ENCODE measurements at places on chromosomes 4 and X.

DNA sequence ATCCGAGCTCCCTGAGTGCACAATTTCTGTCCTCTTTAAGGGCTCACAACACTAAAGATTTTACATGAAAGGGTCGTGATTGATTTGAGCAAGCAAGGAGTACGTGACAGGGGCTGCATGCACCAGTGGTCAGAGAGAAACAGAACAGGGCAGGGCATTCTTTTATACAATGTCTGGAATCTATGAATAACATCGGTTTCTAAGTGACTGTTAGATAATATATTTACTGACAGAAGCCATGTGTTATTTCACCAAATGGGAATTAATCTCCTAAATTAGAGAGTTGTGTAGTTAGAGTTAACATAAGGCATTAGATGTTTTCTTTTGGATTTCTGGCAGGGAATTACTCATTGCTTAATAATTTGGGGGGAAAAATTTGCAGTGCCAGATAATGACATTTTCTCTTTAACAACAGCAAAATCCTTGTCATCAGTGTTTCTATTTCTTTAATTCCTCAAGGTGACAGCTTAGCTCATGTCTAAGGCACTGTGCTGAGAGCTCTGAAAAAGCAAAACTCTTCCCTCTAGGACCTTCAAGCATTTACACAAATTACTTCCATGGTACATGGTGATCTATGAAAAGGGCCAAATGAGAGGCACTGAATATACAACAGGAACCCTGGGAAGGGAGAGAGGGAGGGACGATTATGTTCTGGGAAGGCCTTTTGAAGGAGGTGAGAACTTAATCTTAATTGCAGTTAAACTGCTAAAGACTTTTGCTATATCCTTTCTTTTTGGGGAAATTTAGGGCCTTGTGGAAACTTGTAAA is 145.0 kb downstream of the RTL3 start:
- DNase-seq: no peak

- no peak for DNase-seq
Observed at GRCh38 chr4:149294601-149295000, 521.0 kb downstream of the IQCM start.

DNA sequence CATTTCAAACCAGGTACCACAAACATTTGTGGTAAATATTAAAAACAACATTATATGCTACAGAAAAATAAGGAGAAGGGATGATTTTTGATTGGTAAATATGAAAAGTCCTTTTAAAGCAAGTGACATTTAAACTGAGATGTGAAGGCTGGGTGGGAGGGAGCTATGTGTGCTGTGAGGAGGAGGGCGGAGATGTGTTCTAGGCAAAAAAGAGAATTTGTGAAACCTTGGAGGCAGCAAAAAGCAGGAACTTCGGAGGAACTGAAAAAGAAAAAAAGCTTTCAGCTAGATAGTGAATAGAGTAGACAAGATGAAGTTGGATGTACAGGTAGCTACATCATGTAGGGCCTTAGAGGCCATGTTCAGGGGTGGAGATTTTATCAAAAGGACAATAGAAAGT is 10.1 kb upstream of the ARAP2 start:
- DNase-seq: no peak

- no peak for DNase-seq
Observed at GRCh38 chr4:85318415-85318814, 156.5 kb upstream of the ARHGAP24 start.

DNA sequence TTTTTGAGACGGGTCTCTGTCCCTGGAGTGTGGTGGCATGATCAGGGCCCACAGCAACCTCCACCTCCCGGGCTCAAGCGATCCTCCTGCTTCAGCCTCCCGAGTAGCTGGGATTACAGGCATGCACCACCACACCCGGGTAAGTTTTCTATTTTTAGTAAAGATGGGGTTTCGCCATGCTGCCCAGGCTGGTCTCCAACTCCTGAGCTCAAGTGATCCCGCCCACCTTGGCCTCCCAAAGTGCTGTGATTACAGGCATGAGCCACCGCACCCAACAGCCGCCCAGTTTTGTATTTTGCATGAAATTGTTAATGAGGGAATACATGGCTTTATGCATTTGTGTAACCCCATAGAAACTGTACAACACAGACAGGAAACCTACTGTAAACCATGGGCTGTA is 2.8 kb upstream of the ARHGAP4 start:
- no peak for DNase-seq

DNA sequence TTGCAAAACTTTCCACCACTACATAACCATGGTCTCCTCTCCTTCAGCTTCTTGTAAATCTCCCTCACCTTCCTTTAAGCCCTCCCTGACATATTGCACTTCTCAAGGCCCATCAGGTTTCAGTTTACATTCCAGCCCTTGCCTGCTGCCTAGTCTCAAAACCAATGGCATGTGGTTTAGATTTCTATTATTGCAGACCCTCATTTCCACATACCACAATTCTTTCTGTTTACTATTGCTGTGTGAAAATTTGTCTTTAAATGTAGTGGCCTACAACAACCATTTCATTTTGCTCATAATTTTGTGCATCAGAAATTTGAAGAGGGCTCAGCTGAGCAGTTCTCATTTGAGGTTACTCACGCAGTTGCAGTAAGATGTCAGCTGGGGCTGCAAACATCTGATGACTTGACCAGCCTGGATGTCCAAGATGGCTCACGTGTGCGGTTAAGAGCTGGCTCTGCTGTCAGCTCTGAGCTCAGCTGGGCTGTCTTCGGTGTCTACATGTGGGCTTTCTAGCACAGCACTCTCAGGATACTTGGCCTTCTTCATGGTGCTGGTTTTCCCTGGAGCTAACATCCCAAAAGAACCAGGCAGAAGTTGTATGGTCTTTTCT is 29.9 kb upstream of the SOD3 start:
- no peak for DNase-seq

DNA sequence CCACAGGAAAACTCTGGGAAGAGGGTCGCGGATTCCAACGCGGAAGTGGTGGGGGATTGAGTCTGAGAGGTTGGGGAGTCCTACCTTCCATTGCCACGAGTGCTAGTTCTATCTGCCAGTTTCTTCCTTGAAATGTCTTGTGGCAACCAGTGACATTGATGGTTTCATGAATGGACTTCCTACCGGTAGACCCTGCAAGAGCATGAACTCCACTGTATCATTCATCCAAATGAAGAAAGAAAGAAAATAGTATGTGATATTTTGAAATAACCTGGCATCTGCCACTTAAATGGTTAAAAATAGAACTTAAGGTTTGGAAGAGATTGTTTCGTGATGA is 1.1 kb upstream of the SLC10A7 start:
- no peak for DNase-seq

DNA sequence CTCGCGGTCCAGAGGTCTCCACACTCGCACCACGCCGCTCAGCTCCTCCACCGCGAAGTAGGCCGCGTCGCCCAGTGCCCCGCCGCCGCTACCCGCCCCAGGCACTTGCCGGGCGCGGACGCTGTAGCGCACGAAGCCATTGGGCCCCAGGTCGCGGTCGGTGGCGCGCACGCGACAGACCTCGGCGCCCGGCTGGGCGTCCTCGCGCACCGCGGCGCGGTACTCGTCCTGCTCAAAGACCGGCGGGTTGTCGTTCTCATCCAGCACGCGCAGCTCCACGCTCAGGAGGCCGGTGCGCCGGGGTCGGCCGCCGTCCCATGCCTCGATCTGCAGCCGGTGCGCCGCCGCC is 1.4 kb downstream of the DCHS2 start:
- DNase-seq: no peak

- no peak for DNase-seq
Observed at GRCh38 chr4:73533515-73534422, 52.2 kb downstream of the AFM start.

- no peak for DNase-seq
Observed at GRCh38 chr4:77880784-77881183, 18.2 kb downstream of the MRPL1 start.

- DNase-seq: no peak
Observed at GRCh38 chr4:168900080-168900479, 110.0 kb downstream of the CBR4 start.

DNA sequence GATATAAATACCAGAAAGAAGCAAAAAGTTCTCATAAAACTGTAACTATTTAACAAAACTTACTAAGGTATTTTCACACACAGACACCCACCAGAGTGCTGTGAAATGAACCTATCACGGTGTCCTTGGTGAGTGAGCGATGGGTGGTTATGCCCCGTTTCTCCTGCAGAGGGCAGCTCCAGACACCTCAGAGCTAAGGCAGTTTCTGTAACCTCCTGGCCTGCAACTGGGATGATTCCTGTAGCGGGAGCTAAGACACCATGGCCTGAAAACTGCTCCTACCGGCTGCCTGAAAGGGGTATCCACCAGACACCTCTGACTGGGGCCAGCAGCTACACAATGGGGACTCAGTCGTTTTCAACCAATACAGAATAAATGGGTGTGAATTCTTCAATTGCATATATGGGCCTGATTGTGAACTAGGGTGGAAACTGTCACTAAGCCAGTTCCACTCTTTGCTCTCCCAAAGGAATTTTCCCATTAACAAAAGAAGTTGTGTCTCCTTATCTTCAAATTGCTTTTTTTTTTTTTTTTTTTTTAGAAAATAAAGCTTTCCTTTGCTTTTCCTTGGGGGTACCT is 2375.8 kb upstream of the TENM3 start:
- no peak for DNase-seq

DNA sequence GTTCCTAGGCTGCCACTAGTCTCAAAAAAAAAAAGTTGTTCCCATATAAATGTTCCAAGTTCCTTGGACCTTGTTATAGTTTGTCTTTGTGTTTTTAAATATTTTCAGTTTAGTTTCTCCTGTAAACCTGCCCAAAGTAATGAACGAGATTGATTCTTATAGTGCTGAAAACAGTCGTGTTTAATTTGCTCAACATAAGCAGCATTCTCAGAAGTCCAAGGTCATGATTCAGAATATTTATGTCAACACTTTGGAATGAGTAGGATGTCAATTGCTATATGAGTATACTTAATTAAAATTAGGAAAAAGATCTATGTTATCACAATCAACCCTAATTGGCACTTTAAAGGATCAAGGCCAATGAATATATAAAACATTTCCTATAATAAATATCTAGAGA is 510.9 kb downstream of the PPP4R3C start:
- no peak for DNase-seq

DNA sequence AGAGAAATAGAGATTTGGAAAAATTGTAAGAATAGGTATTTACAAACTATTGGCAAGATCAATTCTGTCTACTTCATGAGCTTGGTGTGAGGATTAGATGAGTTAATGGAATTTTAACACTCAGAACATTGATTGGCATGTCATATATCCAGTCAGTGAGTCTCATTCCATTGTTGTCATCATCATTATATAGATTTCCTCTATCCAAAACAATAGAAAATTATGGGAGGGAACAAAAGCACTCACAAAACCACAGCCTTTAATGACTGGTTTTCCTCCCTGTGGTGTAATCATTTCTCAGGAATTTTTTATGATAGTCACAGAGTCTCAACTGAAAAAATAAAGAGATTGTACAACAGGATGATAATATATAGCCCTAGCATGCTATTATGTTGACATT is 21.1 kb downstream of the KLHL5 start:
- no peak for DNase-seq

DNA sequence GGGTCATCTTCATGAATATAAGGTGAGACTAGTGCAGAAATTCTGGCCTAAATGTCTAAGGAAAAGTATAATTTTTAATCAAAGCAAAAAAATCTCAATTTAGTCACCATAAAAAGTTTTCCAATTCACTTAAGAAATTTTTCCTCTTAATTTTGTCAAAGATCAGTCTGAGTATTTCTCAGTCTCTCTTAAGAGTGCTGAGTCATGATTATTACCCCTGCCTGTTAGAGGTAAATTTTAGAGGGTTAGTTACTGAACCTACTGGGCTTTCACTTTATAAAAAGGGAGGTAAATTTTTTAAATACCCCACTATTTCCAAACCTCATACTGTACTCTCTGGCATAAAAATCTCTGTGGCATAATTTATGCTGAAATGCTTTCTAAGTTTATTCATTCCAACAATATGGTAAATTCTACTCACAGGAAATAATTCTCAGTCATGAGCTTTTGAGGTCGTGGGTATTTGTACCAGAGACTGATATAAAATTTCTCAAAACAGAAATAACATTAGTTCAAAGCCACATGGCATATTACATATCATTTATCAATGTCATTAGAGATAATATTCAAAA is 122.4 kb downstream of the SLC39A8 start:
- DNase-seq: no peak

GRCh38 chr4:25528391-25528790 is 127.3 kb upstream of the SLC34A2 start:
- no peak for DNase-seq

- DNase-seq: no peak
Observed at GRCh38 chr4:138647433-138647832, 368.1 kb upstream of the NOCT start.

- DNase-seq: no peak
Observed at GRCh38 chrX:100413229-100413628, 3.2 kb upstream of the PCDH19 start.

DNA sequence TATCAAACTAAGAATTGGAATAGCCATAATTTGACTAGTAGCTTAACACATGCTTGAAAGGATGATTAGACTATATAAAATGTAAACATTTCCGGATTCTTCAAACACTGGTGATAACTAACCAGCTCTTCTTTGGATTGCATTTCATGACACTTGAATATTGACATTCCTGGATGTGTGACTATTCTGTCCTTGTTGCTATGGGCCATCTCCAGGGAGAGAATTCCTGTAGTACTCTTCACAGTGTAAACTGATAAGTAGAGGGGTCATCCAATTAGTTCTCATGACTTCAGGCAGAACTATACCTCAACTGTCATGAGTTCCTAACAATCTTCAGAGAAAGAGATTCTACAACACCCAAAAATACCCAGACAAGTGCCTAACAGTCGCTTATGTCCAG is 1026.7 kb upstream of the TENM3 start:
- no peak for DNase-seq

GRCh38 chrX:46327566-46328115 is 217.6 kb downstream of the ZNF674 start:
- no peak for DNase-seq

GRCh38 chrX:121052122-121052521 is 4.7 kb downstream of the GLUD2 start:
- no peak for DNase-seq

GRCh38 chrX:49792376-49792775 is 36.7 kb upstream of the PAGE4 start:
- DNase-seq: no peak

- no peak for DNase-seq
Observed at GRCh38 chr4:61320631-61321030, 120.5 kb downstream of the ADGRL3 start.

- DNase-seq: no peak
Observed at GRCh38 chr4:167885071-167885470, 207.3 kb upstream of the ANXA10 start.

- DNase-seq: no peak
Observed at GRCh38 chr4:147821555-147821954, 89.7 kb downstream of the ARHGAP10 start.

GRCh38 chr4:78650106-78651024 is 98.8 kb downstream of the ANXA3 start:
- no peak for DNase-seq

DNA sequence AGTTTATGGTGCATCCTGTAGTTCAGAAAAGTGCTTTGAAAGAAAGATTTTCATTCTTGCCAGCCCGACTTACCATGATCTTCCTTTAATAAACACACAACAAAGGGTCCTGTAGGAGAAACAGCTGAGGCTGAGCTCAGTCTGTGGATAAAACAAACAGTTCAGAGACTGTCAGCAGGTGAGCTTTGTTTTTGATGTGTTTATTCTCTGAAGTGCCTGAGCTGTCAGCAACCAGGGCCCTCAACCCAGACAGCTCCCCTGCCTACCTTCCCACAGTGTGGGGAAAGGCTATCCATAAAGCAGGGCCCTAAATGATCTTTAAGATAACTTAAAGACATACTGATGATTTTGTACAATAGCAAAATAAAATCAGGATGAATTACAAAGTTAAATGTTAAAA is 459.2 kb upstream of the GALNT7 start:
- DNase-seq: no peak
